ENCODE measurements at places on chromosomes 7 and 10. TPM values are rescaled to one million over a fixed set of nuclear protein-coding genes. Genes with fewer than 3 reads are reported as not detected.

GRCh38 chr7:130277763-130278643, 11.3 kb downstream of the CPA2 start:
- DNase-seq: no peak
- no peaks in the 10 kb centered on the region for H3K36me3 ChIP-seq
- no peak overlapping the region for H3K27ac ChIP-seq
- peaks cover under 1% of the 10 kb centered on the region for H3K4me1 ChIP-seq
- peaks cover 2% of the 10 kb centered on the region for H3K27me3 ChIP-seq
- H3K4me3 ChIP-seq: no peak overlapping the region

The FAM25G gene
- not detected for total RNA-seq

GRCh38 chr7:105298439-105298894, 90.3 kb downstream of the SRPK2 start:
- H3K36me3 ChIP-seq: no peaks in the 10 kb centered on the region
- peaks cover 24% of the 10 kb centered on the region for H3K4me1 ChIP-seq
- no peak overlapping the region for H3K4me3 ChIP-seq
- DNase-seq: no peak
- peak overlapping the region; percentile 13 for H3K27ac ChIP-seq

- H3K36me3 ChIP-seq: no peaks in the 10 kb centered on the region
- DNase-seq: no peak
- H3K4me3 ChIP-seq: no peak overlapping the region
Observed at GRCh38 chr10:70551971-70552422, 50.5 kb downstream of the PRF1 start.

The SLC13A1 gene
- not detected for total RNA-seq

The CPEB3 gene
- total RNA-seq: 1.2 TPM
